ENCODE measurements at places on chromosomes 11 and 22.

- no peak for DNase-seq
These were observed 161.6 kb downstream of the NAV2 start for GRCh38 chr11:19874266-19874665.

GRCh38 chr11:10979529-10979928 is 121.7 kb upstream of the ZBED5 start:
- DNase-seq, result no peak

- no peak for DNase-seq
These were observed 65.4 kb upstream of the CHRM4 start for GRCh38 chr11:46457021-46457420.

DNA sequence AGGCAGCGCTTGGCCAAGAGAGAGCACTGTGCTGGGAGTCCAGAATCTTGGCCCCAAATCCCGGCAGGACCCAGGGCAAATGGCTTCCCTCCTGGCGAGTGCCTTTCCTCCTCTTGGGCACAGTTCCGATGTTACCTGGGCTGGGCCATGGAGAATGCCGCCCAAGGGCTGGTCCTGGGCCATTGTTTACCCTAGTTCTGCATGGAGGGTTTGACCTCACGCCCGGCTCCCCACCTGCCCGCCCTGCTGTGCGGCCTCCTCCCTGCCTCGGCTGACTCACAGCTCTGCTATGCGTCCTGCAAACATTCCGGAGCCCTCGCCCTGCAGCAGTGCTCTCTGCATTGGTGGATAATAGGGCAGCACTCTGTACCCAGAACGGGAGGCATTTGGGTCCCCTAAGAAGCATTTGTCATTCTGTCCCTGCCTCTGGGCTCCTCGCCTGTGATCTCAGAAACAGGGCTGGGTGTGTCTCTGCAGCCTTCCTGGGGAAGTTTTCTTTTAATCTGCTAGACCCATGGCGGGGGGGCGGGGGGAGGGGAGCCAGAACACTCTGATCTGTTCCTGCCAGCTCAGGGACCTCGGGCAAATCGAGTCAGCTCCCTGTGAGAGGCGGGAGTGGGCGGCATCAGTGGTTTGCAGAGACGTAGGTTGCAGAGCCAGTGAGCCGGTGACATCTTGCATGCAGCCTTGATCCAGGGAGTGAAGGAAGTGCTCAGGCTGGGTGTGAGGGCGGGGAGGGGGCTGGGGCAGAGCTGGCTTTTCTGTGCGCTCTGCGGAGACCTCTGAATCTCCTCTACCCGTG is 32.9 kb upstream of the SMIM38 start:
- no peak for DNase-seq

DNA sequence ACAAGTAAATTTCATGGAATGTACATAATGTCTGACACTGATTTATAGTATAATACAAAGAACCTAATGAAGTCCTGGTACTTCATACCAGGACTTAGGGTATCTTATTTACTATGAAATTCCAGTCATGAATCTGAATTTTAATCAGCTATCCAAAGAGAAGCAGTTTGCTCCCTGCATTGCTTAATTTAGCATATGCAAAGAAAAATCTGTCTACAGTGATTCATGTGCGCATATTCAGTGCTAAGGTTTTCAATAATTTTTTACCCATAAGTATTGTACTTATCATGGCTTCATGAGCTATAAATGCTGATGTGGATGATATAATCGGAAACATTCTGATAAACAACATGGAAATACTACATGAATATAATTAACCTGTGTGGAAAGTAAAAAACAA is 185.6 kb upstream of the ARHGAP42 start:
- no peak for DNase-seq

- no peak for DNase-seq
These were observed 140.4 kb downstream of the NAV2 start for GRCh38 chr11:19853016-19853415.

DNA sequence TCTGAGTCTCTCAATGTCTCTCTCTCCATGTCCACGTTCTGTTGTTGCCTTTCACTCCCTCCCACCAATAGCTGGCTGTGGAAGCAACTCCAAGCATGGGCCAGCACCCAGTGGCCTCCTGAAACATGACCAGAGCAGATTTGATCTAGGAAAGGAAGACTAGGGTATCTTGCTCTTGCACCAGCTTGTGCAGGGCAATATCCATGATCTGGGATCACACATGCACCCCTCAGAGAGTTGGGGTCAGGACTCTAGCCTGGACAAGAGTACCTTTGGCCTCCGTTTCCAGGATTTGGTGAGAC is 34.5 kb upstream of the RIC3 start:
- DNase-seq, result peak; percentile 40

DNA sequence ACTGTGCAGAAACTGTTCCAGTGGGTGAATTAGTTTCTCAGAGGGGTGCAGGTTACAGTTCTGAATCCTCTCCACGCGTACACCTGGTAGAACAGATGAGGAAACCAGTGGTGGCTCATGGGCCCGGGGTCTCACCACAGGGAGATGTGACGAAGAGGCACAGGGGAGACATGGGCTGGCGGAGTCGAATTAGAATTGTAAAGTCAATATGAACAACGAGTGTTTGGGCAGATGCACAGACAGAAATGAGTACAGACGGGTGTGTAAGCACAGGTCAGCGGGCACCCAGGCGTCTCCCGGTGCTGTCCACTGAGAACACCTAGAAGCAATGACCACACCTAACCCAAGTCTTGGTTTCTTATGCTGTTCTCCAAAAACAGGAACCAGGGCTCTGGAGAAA is 41.8 kb downstream of the GNB1L start:
- DNase-seq, result peak; percentile 40

GRCh38 chr22:47388331-47388730 is 625.9 kb downstream of the TBC1D22A start:
- DNase-seq, result no peak

- DNase-seq, result no peak
These were observed 166.2 kb downstream of the PGR start for GRCh38 chr11:100963375-100963774.

DNA sequence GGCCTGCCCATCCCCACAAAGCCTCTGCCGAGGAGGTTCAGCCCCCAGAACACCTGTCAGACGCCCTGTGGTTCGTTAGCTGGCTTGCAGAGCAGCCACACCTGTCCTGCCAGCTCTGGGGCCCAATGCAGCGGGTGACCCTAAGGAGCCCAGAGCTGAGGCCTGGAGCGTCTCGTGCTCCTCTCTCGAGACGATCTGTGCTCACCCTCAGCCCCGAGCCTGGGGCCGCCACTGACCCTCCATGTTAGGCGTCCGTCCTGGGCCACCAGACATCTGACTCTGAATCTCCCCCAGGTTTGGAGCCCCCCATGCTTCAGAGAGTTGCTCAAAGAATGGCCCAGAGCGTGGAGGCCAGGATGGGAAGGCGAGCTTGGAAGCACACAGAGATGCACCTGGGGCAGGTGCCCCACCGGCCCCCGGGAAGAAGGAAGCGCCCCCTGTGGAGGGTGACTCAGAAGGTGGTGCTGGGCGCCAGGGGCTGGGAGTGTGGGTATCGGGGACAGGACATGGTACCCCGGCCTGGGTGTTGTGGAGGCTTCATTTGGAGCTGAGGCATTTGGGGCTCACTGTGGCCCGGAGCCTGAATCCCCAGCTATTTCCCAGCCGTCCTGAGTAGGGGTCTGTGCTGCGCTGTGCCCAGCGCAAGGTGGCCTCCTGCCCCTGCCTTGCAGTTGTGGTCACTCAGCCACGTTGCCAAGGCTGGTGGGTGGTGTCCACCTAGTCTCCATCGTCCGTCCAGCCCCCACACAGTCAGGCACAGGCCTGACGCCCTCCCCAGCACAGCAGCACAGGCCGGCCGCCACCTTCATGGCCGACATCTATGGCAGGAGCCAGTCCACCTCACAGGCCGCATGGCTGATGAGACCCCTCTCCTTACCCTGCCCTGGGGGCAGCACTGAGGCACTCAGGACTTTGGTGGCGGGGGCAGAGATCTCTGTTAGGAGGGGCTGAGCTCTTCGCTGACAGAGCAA is 36.2 kb downstream of the SBF1 start:
- DNase-seq, result no peak

DNA sequence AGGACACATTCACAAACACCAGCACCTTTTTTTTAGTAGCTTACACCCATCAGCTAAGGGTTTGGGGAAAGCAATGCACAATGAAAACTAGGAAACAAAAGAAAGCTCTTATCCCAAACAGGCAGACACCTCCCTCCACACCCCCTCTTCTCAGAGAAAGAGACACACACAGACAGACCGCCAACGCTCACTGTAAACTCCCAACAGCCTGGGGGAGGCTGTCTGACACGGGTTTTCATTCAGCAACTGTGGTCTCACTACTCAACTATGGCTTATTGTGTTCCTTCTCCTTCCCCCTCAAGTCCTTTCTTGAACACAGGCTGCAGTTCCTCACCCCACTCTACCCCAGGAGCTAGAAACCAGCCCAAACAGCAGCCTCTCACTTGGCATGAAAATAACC is 123.4 kb downstream of the C11orf58 start:
- no peak for DNase-seq

GRCh38 chr11:13104619-13105236 is 95.6 kb downstream of the RASSF10 start:
- no peak for DNase-seq

Measured in coronary artery (tissue), 2 donors.